ENCODE measurements at places on chromosomes 2 and 18.
A peak's percentile ranks its signal among the peaks of the same experiment; 100 is the strongest.

- DNase-seq = no peak
Measured at GRCh38 chr18:34921226-34921625, 120.0 kb upstream of the MAPRE2 start.

DNA sequence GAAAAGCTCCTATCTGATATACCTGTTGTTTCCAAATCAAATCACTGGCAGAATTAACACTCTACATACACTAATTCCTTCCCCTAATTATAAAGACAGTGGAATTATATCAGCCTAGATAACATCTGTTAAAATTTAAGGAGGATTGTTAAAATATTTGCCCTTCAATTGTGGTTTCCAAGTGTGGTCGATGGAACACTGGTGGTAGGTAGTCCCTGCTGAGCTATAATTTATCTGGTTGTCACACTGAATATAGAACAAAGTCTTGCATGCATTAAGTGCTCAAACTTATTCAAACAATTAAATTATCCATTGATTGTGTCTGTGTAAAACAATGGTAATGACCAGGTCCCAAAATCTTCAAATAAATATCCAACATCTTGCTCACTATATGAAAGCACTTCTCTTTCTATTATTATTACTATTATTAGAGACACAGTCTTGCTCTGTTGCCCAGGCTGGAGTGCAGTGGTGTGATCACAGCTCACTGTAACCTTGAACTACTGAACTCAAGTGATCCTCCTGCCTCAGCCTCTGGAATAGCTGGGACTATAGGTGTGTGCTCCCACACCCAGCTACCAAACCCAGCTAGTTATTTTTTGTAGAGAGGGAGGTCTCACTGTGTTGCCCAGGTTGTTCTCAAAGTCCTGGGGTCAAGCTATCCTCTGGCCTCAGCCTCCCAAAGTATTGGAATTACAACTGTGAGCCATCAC lies 12.0 kb downstream of the CDH2 start:
- DNase-seq = no peak

DNA sequence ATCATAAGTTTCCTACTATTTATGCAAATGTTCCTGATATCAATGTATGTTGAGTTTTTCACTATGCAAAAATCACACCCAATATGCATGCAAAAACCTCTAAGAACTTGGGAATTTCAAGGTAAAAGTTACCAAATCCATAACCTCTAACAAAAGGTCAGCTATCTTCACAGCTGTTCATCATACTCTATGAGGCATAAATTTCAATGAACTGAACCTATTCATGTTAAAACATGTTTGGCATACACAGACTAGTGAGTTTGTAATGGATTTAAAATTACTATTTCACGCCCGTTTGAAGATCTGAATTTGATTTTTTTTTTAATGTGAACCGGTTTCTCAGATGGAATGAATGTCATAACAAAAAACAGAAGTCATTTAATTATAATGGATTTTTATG lies 100.2 kb downstream of the ATAD2B start:
- no peak for DNase-seq

DNA sequence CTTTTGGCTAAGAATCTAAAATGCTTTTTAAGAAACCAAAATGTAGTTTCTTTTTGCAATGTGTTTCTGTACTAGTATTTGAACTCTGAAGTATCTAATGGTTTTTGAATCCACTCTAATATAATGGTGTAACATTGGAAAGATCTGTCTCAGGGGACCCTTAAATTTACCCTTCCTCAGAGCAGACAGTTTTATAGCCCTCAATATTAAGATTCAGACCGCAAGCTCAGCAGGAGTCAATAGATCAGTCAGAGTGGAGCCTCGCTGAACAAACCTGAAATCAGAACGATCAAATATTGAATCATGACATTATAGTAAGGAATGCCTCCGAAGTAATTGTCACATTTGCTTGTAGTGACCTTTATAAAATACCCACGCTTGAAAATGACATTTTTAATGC lies 18.3 kb downstream of the SGPP2 start:
- no peak for DNase-seq

DNA sequence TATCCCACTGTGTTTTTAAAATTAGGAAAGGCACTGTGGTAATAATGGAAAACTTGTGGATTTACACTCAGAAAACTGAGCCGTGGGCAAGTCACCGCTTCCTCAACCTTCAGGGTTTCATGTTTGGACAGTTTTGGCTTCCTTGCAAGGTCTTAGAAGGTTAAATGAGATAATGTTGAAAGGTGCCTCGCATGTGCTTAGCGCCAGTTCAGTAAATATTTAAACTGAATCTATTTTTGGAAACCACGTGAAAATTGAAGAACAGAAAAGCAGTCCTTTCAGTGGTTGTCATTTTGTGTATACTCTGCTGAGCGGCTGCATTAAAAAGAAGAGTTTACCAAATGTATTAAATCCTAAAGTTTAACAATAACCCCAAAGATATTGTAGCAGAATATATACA lies 15.2 kb upstream of the AGAP1 start:
- DNase-seq = no peak

DNA sequence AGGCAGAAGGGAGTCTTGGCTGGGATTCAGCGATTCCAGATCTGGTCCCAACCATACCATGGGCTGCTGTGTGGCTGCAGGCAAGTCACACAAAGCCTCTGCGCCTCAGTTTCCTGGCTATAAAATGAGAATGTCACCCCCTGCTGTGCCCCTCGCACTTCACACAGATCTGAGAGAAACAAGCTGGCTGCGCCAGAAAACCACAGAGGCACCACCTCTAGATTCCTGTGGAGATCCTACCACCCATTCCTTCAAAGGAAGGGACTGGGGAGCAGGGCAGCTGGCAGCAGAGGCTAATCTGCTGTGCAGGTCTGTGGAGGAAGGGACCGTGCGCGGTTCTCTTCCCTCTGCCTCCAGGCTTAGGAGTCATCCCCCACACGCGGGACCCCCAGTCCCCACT lies 19.8 kb downstream of the NEURL3 start:
- peak; percentile 32 for DNase-seq

Measured in activated naive CD4-positive, alpha-beta T cell treated with anti-CD3 and anti-CD28 coated beads for 36 hours (primary cell).